ENCODE measurements at places on chromosomes 11 and 22.

- no peak for DNase-seq
Observed at GRCh38 chr11:90606721-90607120, 383.9 kb upstream of the CHORDC1 start.

DNA sequence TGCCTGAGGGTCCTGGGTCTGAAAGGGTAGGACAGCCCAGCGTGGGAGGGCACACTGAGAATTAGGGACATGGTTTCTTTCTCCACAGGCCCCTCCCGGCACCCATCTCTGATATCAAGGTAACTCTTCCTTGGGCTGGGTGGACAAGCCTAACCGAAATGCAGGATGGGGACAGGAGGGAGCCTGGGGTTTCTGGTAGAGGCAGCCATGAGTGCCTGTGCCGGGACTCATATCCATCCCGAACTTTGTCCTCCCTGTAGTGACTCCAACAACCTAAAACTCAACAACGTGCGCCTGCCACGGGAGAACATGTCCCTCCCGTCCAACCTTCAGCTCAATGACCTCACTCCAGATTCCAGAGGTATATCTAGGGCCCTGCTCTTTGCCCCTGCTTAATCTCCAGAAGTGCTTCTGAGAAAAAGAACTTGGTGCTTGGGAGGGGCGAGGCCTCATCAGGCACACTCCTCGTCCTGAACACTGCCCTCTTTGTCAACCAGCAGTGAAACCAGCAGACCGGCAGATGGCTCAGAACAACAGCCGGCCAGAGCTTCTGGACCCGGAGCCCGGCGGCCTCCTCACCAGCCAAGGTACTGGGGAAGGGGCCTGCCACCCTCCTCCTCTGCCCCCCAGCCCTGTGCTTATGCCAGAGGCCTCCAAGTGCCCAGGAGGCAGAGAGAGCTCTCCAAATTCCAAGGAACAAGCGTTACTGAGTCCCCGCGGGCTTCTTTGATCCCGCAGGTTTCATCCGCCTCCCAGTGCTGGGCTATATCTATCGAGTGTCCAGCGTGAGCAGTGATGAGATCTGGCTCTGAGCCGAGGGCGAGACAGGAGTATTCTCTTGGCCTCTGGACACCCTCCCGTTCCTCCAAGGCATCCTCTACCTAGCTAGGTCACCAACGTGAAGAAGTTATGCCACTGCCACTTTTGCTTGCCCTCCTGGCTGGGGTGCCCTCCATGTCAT, 3.1 kb downstream of the TMEM25 start:
- DNase-seq, result no peak

GRCh38 chr11:79308429-79308828, 132.4 kb downstream of the TENM4 start:
- DNase-seq, result no peak

- no peak for DNase-seq
Observed at GRCh38 chr11:128757235-128757711, 63.4 kb downstream of the FLI1 start.

DNA sequence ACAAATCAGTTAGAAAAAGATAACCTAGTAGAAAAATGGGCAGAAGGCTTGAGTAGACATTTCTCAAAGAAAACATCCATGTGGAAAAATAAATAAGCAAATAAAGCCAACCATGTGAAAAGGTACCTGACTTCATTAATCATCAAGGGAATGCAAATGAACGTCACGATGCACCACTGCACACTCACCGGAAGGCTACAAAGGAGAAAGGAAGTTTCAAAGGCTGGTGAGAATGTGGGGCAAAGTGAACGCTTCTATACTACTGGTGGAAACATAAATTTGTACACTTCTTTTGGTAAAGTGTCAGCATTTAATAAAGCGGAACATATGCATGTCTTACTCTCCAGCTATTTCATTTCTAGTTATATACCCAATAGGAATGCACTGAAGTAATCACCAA, 166.8 kb downstream of the CSNK2A3 start:
- no peak for DNase-seq

DNA sequence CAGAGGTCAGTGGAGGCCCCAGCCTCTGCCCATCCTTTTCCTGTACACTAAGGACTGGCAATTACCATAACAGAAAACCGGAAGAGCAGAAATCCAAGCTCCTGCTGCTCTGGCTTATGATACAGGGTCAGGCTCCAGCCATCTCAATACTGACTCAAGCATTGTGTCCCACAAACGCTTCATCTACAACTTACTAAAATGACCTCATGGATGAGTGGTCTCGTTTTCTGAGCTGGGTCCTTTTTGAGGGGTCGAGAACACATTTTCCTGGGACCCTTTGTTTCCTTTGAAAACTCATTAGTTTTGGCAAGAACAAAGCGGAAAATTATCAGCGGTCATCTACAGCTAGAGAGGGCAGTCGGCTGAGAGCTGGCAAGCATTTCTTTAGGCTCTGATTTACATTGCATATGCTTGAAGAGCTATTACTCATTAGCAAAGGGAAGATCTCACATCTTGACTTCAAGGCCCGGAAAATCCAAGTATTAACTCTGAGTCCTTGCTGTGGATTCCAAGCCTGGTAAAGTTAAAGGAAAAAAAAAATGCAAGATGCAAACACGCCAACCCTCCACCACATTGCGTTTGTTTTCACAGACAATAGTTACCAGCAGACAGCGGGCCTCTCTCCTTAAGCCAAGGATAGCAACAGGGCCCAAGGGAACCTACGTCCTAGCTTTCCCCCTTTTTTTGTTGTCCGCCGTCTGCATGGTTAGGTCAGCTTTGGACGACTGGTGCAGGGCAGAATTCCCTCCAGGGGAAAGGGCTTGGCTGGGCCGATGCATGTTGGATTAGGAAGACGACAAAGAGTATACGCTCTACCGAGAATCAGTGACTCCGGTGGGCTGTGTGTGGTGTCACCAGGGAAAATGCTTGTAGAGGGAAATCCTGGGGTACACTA, 1.8 kb downstream of the TESMIN start:
- DNase-seq, result no peak

- DNase-seq, result no peak
Observed at GRCh38 chr22:44275631-44275995, 37.1 kb downstream of the SHISAL1 start.

- peak; percentile 22 for DNase-seq
Observed at GRCh38 chr11:126833065-126833464, 167.5 kb downstream of the KIRREL3 start.

DNA sequence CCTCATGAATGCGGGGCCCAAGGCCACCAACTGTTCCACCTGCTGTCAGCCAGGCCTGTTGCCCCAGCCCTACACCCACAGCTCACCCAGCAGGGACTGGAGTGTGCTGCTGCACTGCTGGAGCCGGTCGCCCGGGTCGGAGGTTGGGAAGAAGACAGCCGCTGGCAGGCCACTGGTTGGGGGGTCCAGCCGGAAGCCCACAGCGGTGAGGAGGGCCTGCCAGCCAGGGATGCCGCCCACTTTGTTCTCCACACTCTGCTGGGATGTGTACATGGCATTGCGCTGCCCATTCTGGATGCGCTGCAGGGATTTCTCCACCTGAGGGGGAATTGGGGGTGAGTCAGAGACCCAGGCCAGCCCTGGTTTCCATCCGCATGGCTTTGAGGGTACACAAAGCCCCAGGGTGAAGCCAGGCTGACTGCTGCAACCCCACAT, 74.2 kb upstream of the PITPNB start:
- no peak for DNase-seq

GRCh38 chr11:72553706-72554105, 119.4 kb upstream of the CLPB start:
- DNase-seq, result no peak

DNA sequence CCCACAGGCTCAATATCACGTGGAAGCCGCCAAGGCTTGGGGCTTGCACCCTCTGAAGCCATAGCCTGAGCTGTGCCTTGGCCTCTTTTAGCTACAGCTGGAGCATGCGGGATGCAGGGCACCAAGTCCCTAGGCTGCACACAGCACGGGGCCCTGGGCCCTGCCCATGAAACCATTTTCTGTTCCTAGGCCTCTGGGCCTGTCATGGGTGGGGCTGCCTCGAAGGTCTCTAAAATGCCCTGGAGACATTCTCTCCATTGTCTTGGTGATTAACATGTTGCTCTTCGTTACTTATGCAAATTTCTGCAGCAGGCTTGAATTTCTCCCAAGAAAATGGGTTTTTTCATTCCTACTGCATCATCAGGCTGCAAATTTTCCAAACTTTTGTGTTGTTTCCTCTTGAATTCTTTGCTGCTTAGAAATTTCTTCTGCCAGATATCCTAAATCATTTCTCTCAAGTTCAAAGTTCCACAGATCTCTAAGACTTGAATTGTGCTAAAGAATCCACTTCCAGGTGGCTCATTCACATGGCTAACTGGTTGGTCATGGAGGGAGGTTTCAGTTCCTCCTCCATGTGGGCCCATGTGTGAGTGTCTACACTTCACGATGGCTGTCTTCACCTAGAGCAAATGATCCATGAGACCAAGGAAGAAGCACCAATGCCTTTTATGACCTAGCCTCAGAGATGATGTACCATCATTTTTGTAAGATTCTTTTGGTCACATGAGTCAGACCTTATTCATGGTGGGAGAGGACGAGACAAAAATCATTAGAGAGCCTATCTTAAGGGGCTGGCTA, 7.4 kb upstream of the CREBZF start:
- DNase-seq, result no peak

DNA sequence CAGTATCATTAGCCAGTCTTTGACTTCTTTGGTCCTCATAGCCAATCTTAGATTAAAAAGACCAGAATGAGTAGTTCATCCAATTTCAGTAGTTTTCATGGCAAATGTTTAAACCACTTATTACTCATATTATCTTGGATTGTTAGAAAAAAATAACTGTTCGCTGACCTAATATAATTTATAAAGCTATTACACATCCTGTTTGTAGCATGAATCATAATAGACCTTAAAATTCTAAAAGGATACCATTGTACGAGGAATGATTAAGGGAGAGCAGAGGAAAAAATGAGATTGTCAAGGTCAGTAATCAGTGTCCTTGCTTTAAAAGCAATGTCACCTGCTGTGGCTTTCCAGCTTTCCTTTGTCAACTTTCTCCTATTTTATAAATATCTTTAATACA, 371.2 kb downstream of the NELL1 start:
- DNase-seq, result no peak

DNA sequence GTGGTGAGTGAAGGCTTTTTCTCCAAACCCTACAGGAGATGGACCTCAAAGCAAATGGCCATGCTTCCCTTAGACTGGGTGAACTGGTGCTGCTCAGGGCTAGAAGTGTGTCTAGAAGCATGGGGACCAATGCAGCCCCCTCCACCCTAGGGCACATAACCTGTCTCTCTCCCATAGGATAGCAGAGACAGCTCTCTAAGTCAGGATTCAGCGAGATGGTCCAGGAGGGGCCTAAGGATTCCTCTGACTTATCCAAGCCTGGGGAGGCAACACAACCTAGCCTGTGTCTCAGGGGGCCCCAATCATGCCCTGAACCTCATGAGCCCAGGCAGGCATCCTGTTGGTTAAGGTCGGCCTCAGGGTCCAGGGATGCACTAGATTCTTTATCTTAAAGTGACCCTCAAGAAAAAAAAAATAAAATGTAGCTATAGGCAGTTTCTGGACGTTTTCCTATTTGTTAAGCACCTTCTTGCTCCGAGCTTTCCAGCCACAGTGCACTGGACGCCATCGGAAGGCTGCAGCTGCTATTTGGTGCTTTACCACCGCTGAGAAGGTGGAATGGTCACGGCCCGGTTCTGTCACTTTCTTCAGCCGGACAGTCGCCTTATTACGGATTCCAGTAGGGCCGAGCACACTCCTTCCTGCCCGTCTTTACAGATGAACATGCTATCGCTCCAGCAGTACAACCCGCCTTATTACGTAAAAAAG, 5.0 kb upstream of the CCND1 start:
- no peak for DNase-seq

- no peak for DNase-seq
Observed at GRCh38 chr11:44140805-44141204, 45.3 kb downstream of the EXT2 start.

GRCh38 chr11:36116161-36116560, 172.3 kb downstream of the LDLRAD3 start:
- DNase-seq, result no peak

DNA sequence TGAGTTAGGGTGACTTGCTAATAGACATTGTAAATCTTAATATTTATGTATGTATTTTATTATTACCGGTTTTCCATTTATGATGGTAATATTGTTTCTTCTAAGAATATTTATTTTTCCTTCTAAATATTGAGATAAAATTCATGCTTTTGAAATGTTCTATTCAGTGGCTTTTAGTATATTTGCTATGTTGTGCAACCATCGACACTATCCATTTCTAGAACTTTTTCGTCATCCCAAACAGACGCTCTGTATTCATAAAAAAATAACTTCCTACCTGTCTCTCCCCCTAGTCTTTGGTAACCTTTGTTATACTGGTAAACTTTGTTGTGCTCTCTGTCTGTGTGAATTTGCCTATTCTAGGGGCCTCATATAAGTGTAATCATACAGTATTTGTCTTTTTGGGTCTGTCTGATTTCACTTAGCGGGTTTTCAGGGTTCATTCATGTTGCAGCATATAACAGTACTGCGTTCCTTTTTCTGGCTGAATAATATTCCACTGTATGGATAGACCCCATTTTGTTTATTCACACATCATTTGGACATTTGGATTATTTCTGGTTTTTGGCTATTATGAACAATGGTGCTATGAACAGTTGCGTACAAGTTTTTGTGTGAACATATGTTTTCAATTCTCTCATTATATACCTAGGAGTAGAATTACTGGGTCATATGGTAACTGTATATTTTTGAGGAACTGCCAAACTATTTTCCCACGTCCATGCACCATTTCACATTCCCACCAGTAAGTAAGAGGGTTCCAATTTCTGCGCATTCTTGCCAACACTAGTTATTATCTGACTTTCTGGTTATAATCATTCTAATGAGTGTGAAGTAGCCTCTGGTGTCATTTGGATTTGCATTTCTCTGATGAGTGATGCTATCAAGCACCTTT, 15.9 kb downstream of the NEAT1 start:
- no peak for DNase-seq

- no peak for DNase-seq
Observed at GRCh38 chr22:28223826-28224225, 304.8 kb upstream of the PITPNB start.

DNA sequence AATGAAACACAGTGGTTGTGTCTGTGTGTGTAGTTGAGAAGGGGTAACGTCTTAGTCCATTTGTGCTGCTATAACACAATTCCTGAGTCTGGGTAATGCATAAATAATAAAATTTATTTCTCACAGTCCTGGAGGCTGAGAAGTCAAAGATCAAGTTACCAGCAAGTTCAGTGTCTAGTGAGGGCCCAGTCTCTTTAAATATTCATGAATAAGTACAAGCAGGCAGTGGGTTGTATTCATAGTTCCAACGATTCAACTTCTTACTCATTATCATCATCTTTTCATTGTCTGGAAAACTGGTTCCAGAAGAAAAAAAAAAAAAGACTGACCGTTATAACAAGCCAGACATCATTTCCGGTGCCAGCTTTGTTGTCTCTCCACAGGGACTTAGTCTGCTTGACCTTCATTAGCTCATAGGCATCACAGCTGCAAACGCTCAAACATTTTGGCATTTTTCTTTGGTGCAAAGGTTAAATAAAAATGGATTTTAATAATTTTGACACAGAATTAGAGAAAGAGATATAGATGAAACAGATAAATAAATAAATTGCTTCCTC, 1297.5 kb downstream of the LRRC4C start:
- no peak for DNase-seq
